NCI-H1436 (cell line): ENCODE measurements at places on chromosomes 6 and 20.

- DNase-seq: no peak
These were observed 206.5 kb upstream of the ZNF184 start for GRCh38 chr6:27679308-27679963.

- DNase-seq: no peak
These were observed 54.8 kb upstream of the SPDEF start for GRCh38 chr6:34610819-34611477.

DNA sequence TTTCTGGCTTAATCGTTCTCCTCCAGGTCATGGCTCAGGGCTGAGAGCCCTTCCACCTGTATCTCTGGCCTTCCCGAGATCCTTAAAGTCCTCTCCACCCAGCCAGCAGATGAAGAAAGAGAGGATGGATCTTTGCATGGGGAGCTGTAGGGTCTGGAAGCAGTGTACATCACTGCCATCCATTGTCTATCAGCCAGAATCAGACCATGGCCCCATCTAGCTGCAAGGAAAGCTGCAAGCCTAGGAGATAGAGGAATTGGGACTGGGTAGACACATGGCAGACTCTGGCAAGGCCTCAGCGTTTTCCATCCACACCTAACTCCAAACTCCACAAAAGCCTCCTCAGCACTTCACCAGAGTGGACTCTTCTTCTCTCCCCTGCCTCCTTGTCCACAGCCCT, 113.8 kb upstream of the MAFB start:
- DNase-seq: no peak

DNA sequence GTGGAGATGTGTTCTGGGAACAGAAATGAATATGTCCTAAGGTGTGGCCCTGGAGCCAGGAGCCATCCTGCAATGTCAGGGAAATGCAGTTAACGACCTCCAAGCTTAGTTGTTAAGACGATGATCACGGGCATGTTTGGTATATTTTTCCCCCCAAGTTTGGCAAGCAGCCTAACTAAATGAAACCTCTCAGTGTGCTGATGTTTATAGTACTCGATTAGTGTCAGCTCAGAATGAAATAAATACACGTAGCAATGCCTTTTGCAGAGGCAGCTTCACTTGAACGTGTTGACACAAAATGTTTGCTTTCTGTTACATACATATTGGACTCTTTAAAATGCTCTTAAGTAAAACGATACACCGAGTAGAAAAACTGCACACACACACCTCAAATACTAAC, 76.2 kb upstream of the OLIG3 start:
- DNase-seq: peak; percentile 73

- DNase-seq: no peak
These were observed 443.9 kb downstream of the CDKAL1 start for GRCh38 chr6:20978151-20978614.

- no peak for DNase-seq
These were observed 65.7 kb downstream of the RTN4IP1 start for GRCh38 chr6:106563614-106564013.

GRCh38 chr20:23305098-23305497, 45.5 kb upstream of the NXT1 start:
- DNase-seq: no peak

GRCh38 chr6:36350681-36351571, 14.2 kb upstream of the BNIP5 start:
- no peak for DNase-seq

DNA sequence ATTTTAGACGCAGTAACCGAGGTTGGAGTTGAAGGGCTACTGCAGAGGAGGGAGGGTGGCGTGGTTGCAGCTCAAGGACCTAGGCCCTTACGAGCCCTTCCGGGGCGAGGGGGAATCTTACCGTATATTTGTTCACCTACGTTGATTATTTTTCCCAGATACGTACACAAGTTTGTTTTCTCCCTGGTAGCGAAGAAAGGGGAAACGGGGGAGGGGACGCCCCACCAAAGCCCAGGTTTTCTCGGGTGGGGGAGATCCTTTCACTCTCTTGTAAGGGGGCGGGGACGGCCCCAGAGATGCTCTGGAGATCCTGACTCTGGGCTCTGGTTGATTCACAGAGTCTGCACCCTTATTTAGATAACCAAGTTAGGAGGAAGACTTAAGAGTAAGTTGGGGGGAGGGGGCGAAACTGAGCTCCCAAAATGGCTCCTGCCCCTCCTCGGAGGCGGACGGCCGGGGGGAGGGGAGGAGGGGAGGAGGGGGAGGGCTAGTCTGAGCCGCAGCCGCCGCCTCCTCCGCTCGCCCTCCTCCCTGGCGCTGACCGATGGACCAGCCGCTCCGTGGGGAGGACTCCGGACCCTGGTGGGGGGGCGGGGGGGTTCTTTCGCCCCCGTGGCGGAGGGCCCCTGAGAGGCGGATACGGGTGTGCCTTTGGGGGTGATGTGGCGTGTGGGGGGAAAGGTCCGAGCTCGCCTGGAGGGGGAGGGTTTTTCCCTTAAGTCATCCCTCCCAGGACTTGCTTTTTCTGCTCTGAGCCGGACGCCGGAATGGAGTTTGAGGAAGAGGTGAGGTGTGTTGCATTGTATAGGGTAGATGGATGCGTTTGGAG, 2.2 kb downstream of the BRD2 start:
- DNase-seq: peak; percentile 78

GRCh38 chr6:112122756-112123155, 35.4 kb downstream of the FAM229B start:
- no peak for DNase-seq

DNA sequence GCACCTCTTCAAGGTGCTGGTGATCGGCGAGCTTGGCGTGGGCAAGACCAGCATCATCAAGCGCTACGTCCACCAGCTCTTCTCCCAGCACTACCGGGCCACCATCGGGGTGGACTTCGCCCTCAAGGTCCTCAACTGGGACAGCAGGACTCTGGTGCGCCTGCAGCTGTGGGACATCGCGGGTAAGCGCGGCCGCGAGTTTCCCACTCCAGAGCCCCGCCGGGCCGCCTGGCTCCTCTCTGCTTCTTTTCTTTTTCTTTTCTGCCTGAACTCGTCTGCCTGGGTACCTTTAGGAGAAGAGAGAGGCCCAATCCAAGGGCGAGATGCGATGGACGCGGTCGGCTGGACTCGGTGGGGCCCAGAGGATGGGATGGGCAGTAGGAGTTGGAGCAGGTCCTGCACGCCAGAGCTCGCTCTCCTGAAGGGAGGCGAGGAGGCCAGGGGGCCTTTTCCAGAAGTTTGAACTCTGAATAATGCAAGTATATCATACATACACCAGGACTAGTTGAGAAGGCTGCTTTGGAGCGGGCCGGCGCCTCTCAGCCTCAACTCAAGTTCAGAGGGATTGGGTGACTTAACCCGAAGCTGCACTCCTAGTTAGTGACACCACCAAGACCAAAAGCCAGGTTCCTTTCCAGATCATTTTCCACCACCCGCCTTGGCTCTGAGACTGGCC, 445 bp downstream of the RAB32 start:
- no peak for DNase-seq

- DNase-seq: no peak
These were observed 164.9 kb upstream of the SASH1 start for GRCh38 chr6:148177589-148178233.

GRCh38 chr6:44622555-44622954, 235.0 kb downstream of the CDC5L start:
- no peak for DNase-seq
